NCI-H1930 (cell line): ENCODE measurements at places on chromosomes 16 and 17.

- no peak for DNase-seq
Measured at GRCh38 chr17:46935658-46936266, 12.8 kb downstream of the GOSR2 start.

DNA sequence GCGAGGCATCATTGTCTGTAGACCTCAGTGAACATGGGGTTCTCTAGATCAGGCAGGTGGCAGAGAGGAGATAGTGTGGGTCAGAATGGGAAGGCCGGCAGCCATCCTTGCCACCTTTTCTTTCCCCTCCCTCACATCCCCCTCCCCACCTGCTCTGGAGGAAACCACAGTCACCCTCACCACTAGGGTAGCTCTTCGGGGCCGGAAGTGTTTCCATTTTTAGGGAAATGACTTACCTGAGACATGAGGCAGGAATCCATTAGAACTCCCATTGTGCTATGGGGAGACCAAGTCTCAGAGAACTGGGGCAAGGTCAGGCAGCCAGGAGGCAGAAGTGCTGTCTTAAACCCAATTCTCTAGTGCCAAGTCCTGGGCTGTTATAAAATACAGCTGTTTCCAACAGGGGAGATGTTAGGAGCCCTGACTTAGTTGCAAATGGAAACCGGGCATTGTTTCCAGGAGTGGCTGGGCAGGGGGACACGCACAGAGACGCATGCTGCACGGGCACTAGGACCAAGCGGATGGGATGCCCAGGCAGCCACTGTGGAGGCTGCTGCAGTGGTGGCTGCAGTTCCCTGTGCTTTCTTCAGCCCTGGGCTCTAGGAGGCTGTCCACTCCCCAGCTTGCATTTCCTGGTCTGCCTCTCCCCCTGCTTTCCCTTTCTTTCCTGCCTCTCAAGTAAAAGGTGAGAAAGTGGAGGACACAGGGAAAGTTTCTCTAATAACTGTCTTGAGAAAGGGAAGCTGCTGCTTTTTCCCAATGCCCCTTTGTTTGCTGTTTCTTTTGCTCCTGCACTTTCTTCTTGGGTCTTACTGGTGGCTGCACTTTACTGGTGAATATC is 2.8 kb downstream of the HAS3 start:
- no peak for DNase-seq

DNA sequence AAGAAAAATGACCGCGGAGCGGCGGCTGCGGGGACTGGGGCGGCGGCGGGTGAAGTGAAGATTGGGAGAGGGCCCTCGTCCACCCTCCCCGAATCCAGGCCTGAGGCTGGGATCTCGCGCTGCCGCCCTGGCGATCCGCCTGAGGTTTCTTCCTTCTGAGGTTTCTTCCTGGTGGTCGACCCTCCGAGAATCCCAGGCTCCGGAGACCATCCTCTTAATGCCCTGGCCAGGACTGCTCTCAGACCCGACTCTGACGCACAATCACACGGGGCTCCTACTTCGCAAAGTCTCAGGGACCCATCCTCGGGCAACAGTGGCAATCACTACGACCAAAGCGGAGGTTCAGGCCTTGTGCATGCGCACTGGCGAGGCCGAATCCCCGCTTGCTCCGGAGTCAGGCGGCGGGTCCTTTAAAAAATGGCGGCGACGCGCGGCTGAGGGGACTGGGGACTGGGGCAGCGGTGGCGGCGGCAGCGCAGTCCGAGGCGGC is 18.0 kb upstream of the KCNJ18 start:
- peak; percentile 16 for DNase-seq

GRCh38 chr17:2172077-2172851 is 117.4 kb downstream of the HIC1 start:
- DNase-seq = no peak

DNA sequence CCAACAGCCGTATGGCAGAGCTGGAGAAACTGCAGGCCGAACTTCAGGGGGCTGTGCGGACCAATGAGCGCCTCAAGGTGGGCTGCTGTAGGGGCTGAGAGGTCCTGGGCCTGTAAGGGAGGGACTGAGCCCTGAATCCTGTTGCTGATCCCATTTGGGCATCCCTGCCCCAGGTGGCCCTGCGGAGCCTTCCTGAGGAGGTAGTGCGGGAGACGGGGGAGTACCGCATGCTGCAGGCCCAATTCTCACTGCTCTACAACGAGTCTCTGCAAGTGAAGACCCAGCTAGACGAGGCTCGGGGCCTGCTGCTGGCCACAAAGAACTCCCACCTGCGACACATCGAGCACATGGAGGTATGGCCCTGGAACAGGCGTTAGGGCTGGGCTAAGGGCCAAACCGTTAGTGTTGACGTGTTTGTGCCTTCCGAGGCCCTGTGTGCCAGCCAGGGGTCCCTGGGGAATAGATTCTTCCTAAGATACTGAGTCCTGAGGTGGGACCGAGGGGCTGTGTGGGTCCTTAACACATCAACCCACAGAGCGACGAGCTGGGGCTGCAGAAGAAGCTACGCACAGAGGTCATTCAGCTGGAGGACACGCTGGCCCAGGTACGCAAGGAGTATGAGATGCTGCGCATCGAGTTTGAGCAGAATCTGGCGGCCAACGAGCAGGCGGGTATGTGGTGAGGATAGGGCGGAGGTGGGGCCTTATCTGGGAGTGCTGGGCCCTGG is 4.2 kb downstream of the RNF40 start:
- DNase-seq = no peak

DNA sequence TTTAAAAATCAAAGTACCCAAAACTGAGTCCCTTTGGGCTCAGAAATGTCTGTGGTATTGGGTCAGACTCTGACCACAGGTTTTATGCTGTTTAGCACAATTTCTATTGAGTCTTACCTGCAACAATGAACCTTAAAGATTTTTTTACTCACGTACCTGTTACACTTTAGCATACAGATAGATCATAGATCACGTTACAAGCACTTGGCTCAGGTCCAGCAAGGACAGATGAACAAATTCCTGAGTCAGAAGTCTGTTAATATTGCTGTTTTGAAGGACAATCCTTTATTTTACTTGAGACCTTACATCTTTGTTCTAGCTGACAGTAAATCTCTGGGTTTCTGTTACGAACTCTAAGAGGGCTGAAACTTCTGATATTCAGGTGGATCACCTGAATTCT is 12.8 kb downstream of the SLC7A6OS start:
- DNase-seq = no peak

DNA sequence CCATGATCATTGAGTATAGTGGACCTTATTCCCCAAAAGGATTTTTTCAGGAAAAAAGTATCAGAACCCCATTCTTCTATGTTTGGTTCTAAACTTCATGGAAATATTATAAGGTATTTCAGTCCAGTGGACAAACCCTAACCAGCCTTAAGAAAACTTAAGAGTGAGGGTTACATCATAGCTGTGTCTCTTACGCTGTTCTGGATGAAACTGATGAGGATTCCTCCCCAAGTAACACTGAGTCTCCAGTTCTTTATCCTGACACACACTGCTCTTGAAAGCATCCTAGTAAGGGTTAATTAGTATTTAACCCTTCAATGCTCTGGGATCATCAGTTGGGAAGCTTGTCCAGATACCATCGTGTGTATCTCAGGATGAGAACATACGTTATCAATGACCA is 5.0 kb downstream of the LYRM1 start:
- DNase-seq = no peak

- no peak for DNase-seq
Measured at GRCh38 chr16:83955218-83956130, 2.4 kb downstream of the OSGIN1 start.

DNA sequence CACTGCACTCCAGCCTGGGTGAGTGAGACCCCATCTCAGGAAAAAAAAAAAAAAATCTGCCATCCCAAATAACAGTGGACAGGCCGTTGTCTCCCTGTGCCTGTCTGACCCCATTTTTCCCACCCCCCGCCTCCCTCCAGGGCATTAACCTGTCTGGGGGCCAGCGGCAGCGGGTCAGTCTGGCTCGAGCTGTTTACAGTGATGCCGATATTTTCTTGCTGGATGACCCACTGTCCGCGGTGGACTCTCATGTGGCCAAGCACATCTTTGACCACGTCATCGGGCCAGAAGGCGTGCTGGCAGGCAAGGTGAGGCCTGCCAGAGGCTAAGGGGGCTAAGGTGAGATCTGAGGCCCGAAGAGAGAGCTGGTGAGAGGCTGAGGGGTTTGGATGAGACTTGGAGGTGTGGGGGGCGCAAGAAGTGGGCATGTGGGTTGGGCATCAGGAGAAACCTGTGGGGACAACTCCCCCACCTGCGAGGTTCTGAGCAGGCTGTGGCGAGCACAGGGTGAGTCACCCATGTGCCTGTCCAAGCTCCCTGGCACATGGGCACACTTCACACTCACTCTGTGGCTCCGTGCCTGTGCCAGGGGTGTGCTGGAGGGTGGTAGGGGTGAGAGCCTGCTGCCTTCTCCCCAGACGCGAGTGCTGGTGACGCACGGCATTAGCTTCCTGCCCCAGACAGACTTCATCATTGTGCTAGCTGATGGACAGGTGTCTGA is 34.7 kb downstream of the ANKRD40 start:
- no peak for DNase-seq

- DNase-seq = peak; percentile 74
Measured at GRCh38 chr17:1724351-1724868, at the start of gene WDR81. Gene WDR81, plus strand, starts transcription at chr17:1724704. Its CDS starts 256 bp downstream, at chr17:1724960.

DNA sequence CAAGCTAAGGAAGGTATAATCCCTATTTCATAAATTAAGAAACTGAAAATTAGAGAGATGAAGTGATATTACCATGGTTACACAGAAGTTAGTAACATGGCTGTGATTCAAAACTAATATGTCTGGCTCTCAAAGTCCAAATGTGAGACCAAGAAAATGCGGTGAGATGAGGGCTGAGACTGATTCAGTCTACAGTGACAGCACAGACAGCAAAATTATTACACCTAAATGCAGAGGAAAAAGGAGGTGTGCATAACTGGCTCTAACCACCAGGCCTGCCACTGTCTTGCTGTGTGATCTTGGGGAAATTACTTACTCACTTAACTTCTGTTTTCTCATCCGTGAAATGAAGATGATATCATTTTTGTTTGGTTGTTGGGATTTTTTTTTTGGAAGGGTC is 270.0 kb upstream of the SOX9 start:
- DNase-seq = no peak

DNA sequence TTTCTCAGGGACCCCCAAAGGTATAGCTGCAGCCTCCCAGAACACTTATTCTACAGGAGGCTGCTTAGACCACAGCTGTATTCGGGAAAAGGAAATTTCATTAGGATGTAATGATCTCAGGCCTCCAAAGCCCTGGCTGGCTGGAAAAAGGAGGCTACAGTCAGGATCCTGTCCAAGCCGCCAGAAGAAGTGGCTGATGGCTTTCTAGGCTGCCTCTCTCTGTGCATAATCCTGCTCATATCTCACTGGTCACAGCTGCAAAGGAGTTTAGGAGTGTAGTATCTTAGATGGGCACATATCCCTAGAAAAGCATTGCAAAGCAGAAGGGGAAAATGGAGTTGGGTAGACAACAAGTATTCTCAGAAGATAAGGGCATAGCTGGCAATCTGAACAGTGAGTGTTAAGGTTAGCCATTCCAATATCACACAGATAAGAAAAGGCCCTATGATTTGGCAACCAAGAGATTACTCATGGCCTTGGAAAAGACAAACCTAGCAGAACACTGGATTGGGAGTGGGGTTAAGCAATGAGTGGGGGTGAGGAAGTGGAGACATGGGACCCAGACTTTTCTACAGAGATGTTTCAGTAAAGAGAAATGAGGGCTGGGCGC is 26.0 kb upstream of the PRKCA start:
- no peak for DNase-seq

DNA sequence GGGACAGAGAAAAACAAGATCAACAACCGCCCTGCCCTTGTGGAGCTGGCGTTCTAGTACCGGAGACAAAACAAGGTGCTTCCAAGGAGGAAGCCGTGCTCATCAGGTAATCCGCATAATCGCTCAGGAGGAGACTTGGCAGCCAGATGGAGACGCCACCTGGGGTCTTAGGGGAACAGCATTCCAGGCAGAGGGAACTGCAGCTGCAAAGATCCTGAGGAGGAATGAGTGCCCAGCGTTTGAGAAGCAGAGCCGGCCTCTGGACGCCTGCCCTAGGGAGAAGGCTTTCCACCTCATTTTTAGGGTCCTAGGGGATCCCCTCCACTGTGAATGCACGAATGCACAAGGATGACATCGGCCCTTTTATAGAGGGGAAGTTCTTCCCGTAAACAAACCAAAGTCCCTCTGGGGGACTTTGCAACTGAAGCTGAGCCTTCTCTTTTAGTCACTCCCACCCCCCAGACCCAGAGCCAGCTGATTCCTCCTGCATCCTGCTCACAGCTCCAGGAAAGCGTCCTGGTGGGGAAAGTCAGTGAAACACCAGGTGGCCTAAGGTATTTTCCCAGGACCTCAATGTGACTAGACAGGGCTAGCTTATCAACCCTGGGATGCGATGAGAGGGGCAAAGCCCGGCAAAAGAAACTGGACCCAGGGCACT is 13.2 kb upstream of the MPRIP start:
- DNase-seq = no peak

DNA sequence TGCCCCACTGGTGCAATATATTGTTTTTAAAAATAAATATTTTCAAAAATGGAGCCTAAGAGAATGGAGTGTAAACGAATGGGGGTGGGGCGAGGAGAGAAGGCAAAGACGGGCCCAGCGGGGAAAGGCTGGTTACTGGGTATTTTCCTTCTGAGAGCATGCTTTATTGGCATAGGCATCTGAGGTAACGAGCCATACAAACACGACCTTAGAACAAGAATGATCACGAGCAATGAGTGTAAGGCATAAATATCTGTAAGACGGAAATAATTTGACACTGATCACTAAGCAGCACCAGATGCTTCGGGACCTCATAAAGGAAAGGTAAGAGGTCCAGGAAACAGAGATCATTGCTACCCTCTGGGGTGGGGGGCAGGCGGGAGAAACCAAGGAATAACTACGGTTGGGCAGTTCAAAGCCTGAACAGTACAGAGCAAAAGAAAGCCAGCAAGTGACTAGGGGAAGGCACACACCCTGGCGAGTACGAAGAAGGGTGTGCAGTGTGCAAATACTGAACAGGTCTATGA is 959 bp downstream of the SSH2 start:
- no peak for DNase-seq

GRCh38 chr16:4682616-4683254 is 10.6 kb upstream of the NUDT16L1 start:
- DNase-seq = no peak

DNA sequence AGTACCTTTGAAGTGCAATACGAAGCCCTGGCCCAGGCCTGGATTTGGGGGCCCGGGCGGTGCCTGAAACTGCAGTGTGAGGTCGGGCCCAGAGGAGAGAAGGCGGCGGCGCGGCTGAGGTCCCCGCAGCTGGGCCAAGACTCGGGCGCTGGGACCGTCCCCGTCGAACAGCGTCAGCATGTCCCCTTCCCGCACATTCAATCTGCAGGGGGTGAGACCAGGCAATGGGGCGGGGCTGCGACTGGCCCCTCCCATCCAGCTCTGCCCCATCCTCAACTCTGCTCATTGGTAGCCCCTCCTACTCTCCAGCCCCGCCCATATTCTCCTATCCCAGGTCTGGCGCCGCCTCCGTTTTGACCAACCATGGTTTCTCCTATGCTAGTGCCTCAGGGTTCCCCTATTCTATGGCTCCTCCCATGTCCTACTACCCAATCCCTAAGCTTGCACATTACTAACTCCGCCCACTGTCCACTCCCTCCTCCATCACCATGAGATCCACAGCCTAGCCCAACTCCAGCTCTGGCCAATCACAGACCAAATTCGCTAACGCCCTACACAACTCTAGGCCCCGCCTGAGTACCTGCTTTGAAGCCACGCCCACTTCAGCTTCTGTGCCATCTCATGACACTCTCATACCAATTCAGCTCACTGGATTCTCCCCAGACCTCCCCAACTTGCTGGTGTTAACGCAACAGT is 14.4 kb upstream of the CDIPT start:
- DNase-seq = no peak
